ENCODE measurements at places on chromosomes 6 and 20.
A peak's percentile ranks its signal among the peaks of the same experiment; 100 is the strongest.

GRCh38 chr6:79868098-79868722, 79.1 kb downstream of the ELOVL4 start:
- peak; percentile 72 for DNase-seq

- DNase-seq: peak; percentile 21
These were observed 10.9 kb downstream of the FKBP1A start for GRCh38 chr20:1381753-1382591.

DNA sequence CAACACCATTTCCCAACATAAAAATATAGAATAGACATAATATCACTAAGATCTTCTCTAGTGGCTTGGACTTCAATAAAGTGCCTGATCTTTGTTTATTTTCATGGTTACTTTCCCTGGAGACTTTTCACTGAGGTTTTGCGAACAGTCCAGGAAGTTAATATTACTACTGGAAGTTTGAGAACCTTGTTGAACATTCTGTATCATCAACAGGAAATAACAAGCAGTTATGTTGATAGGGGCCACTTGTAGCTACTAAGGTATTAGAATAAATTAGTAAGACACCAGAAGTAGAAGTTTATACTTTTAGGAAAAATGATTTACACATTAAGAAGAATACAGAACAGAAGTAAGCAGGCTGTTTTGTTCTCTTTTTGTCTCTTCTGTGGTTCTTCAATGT, 180.2 kb downstream of the TFAP2B start:
- DNase-seq: no peak

DNA sequence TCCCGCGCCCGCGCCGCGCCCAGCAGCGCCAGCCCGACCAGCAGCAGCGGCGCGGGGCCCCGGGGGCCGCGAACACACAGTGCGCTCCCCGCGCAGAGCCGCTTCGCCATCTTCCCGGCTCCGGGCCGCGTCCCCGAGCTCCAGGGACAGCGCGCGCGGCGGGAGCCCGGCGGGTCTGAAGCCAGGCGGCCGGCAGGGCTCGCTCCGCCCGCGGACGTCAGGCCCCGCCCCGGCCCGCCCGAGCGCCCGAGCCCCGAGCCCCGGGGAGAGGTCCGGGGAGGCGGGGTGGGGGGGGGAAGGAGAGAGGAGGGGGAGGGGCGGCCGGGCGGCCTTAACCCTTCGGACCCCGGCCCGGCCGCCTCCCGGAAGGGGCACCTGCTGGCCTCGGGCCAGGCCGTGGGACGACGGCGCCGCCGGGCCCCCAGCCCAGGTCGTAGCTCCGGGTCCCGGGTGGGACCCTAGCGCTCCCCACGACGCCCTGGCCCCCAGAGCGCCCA, at the start of gene LAMA5:
LAMA5 (minus strand) TSS at position 177 of the 497 bp plus-strand sequence; CDS start at position 110, 67 bp downstream.
- DNase-seq: peak; percentile 82
